Muscle of arm (tissue), 14 donors: ENCODE measurements at places on chromosomes 3 and 15. TPM values are rescaled to one million over a fixed set of nuclear protein-coding genes. Genes with fewer than 3 reads are reported as not detected.

FILIP1L gene
- 101 TPM for polyA plus RNA-seq

MAPKBP1 gene
- polyA plus RNA-seq, result 8.8 TPM

GRAMD2A gene
- polyA plus RNA-seq, result 3.1 TPM

CHRNA7 gene
- 5.9 TPM for polyA plus RNA-seq

SUSD5 gene
- 1.7 TPM for polyA plus RNA-seq

GRCh38 chr3:98282205-98282604 lies at the start of gene OR5H2:
TSS of gene OR5H2 (plus strand) at chr3:98282505. CDS start at chr3:98282903, 398 bp downstream.
- DNase-seq, result no peak

GRCh38 chr3:64319391-64319790 lies 94.1 kb upstream of the PRICKLE2 start:
- DNase-seq, result no peak

DNA sequence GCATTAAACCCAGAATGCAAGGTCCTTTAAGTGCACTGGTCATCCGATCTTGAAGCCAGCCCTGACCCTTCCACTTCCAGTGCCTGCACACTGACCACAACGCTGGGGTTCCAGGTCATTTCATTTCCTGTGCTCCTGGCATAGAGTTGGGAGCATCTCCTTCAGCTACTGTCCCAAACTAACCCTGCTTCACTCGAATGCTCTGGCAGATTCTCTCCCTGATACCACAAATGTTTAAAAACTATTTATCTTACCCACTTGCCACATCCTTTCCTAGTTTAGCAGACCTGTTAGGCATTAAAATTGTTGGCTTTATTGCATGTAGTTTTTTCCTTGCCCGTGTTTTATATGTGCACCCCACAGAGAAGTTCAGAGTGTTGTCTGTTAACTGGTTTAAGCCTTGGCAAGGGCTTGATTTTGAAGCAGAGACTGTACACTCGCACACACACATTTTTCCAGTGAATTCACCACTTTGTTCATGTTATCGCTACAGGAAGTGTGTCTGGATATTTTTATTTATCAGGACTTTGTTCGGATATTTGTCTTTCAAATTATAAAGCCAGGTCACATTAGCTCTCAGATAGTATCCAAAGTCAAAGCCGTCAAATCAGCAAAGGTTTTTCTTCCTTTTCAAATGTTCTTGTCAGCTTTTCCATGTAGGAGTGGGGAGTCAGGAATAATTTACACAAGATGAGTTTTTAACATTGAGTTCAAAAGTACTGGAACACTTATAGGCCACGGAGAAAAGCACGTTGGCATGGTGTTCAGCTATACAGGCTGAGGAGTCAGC lies 77.3 kb downstream of the ABI3BP start:
- DNase-seq, result no peak

DNA sequence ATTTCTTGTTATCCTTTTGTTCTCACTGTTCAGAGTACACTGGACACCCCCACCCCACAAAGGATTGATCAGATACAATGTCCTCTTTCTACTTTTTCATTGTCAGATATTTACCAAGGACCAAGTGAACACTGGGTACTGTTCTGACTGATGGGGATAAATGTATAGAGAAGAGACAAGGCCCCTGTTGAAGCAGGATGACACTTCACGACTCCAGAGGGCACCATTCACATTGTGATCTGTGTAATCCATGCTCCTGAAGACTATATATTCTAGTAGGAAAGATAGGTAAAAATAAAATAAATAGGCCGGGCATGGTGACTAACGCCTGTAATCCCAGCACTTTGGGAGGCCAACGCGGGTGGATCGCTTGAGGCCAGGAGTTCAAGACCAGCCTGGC lies 7.2 kb upstream of the CRYGS start:
- no peak for DNase-seq
